ENCODE measurements at places on chromosomes 5 and 9. TPM values are rescaled to one million over a fixed set of nuclear protein-coding genes. Genes with fewer than 3 reads are reported as not detected.

DNA sequence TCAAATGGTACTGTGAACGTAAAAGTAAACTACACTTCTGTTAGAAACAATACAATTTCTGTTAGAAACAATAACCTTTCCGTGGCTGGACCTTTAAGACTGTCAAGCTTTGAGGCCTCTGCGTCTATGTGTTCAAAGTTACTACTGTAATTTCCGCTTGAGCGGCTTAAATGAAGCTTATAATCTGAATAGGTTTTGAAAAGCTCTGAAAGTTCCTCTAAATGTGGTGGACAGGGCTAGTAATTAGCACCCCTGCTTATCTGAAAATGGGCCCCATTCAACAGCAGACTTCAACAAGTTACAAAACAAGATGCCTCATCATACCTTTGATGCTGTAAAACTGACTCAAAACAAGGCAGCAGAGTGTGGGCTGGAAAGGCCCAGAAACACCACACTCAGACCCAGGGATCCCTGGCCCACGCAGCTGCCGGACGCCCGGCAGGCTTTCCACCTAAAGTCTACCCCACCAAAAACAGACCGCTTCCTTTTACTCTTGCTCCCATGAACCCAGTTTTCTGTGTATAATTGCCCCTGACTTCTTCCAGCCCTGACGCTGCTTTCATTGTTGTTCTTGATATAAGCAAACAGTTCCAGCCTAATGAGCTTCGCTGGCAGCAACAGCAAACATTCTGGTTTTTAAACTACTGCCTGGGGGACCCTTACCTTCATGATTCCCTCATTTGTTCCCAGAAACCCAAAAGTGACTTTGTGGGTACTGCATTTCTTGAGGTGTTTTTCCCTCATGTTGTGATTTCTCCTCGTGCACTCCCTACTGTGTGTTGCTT is 66.7 kb downstream of the TLE1 start:
- DNase-seq: no peak

DNA sequence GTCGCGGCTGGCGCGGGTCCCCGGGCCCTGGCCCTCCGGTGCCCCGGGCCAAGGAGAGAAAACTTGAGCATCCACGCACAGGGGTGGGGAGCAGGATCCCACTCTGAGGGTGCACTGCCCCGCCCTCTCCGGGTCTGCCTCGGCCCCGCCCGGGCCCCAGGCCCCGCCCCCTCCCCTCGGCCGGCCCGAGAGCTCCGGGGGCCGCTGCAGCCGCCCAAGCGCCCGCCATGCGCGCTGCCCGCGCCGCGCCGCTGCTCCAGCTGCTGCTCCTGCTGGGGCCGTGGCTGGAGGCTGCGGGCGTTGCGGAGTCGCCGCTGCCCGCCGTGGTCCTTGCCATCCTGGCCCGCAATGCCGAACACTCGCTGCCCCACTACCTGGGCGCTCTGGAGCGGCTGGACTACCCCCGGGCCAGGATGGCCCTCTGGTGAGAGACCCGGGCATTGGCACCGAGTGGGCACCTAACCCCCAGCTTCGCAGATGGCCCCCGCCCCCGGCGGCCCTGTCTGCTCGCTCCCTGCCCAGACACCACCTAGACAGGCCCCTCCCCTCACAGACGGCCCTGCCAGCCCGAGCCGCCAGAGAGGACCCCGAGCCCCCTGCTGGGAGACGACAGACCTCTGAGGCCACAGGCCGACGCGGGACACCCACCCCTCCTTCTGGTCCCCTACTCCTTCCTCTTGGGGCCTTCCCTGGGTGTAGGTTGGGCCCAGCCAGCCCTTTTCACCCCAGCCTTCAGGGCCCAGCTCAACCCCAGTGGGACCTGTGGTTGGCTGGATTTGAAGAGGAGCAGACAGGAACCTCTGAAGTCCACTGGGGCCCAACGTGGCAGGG is at the start of gene CERCAM:
Gene CERCAM (plus strand): TSS at position 207 of the 831 bp plus-strand sequence. CDS start 21 bp downstream, at position 228.
- DNase-seq: no peak

DNA sequence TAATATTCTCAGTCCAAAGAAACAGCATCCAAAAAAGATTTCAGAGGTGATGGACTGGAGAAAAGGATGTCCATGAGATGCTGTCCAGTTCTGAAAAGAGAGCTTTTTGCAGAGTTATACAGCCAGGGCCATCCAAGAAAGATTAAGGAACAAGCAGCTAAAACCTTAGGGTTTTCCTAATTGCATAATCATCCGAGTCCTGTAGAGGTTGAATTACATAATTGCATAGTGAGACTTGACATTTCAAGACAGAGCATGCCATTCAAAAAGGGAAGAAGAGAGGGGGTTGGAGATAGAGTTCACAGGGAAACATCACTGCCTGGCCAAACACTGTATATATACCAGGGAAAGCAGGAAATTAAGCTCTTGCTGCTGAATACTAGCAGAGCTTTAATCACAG is 1729.2 kb upstream of the WWC1 start:
- DNase-seq: no peak

DNA sequence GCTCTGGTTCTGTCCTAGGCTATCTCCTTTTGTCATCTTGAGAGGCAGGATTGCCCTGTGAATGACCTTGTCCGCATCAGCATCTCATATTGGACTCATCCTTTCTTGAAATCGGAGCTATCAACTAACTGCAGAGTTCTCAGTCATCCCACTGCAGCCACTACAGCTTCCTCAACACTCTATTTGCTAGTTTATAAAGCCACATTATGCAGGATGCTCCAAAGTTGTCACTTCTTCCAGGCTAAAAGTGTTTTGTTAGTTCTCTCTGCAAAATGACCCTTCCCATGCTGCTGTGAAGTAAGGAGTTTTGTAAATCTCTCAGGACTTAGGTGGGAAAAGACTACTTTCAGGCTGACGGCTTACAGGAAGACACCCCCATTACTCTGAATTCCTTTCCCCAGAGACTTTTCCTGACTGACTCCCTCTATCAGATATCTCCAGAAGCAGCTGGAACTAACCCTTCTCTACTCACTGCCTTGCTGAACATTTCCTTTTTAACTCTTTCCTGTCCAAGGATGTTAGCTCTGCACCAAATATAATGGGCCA is 257.6 kb downstream of the NFIB start:
- DNase-seq: no peak

Gene SAXO1
- not detected for total RNA-seq

DNA sequence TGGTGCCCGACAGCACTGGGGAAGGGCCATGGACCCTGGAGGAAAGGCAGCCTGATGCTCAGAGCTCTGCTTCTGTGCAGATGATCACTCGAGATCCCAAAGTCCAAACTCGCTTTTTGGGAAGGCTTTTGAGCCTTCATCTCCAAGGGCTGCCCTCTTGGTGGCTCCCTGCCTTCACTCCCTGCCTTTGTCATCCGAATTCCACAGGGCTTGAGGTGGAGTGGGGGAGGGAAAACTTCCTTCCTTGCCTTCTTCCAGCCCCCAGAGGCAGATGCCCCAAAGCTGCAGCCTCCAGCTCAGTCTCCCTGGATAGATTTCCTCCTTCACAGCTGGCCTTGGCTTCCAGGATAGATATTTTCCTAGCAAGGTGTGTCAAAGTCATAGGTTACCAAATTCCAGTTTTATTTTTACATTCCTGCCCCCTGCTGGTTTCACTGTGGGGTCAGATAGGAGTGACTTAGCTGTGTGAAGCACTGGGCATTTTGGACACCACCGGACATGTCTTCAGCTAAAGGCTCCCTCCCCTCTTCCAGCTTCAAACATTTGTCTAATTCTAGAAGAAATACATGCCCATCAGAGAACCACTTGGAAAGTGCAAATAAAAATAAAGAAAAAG is 268.2 kb downstream of the HSPA4 start:
- peak; percentile 7 for DNase-seq

Gene SLC24A2
- total RNA-seq: not detected

DNA sequence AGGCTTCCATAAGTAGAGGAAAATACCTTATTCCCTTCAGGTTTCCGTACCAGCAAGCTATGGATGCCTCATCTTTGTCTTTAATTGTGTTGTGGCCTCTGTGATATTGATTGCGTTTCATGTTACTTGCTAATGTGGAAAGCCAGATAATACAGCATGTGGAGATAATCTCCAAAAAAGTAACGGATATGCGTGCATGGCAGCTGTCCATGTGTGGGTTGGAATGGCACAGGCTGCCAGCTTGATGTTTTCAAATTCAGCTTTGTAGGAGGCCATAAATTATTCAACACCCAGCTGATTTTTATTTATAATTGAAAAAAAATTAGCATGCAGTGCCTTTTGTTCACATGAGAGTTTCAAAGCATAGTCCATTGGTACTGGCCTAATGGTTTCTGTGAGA is 144.9 kb downstream of the GIN1 start:
- DNase-seq: peak; percentile 73

Gene KLF4
- 3.7 TPM for total RNA-seq

- DNase-seq: no peak
These were observed at the start of gene SHROOM1 for GRCh38 chr5:132830436-132831094. SHROOM1 (minus strand) TSS chr5:132830647; CDS start chr5:132826140, 4,507 bp downstream.

GRCh38 chr5:135450952-135451351 is 1.2 kb downstream of the TIFAB start:
- no peak for DNase-seq

Gene DAB2
- 222 TPM for total RNA-seq

Gene FABP6
- total RNA-seq: not detected

Gene PPP1R26
- 11.3 TPM for total RNA-seq

DNA sequence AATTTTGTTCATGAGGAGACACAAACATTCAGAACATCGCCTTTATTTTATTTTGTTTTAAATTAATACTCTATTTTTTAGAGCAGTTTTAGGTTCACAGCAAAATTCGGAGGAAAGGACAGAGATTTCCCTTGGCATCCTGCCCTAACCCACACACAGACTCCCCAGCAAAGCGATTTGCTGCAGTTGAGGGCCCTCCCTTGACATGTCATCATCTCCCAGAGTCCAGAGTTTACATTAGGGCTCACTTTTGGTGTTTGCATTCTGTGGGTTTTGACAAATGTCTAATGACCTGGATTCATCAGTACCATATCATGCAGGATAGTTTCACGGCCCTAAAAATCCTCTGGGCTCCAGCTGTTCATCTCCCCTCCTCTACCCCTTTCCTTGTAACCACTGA is 33.6 kb upstream of the COL5A1 start:
- no peak for DNase-seq

GRCh38 chr5:103446813-103447212 is 115.8 kb downstream of the NUDT12 start:
- DNase-seq: no peak

Gene PCDHB10
- 0.39 TPM for total RNA-seq

DNA sequence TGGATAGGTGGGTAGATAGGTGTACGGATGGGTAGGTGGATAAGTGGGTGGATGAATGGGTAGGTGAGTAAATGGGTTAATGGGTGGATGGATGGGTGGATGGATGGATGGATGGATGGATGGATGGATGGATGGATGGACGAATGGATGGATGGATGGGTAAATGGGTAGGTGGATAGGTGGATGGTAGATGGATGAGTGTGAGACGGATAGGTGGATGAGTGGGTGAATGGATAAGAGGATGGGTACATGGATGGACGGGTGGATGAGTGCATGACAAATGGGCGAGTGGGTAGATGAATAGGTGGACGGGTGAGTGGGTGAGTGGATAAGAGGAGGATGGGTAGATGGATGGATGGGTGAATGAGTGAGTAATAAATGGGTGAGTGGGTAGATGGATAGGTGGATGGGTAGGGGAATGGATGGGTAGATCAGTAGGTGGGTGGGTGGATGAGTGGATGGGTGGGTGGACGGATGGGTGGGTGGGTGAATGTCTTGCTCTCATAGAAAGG is 179.2 kb downstream of the FGF18 start:
- DNase-seq: no peak

Gene TAF11L5
- total RNA-seq: not detected

DNA sequence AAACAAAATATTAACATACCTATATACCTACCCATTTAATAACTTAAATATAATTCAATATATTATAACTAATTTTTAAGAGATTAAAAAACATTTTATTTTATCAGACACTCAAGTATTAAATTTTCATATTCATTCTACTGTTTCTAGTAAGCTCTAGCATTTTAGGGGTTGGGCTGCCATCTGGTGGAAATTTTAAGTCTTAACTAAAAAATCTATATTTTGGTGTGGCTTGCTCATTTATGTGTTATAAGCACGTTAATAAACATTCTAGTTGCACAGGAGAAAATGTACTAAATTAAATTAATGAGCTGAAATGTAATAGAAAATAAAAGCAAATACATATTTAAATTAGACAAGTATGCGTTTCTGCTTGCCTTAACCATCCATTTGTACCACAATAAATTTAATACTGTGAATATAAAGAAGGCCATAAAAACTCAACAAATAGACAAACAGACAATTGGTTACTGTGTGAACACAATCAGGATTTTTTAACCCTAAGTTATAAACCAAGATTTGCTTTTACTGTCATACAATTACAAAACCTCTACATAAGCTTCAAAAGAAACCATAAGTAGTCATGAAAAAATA is 1728.3 kb upstream of the CDH9 start:
- peak; percentile 13 for DNase-seq

Gene ANGPTL2
- total RNA-seq: 7.7 TPM

- no peak for DNase-seq
These were observed 138.4 kb downstream of the KCTD16 start for GRCh38 chr5:144308906-144309670.

DNA sequence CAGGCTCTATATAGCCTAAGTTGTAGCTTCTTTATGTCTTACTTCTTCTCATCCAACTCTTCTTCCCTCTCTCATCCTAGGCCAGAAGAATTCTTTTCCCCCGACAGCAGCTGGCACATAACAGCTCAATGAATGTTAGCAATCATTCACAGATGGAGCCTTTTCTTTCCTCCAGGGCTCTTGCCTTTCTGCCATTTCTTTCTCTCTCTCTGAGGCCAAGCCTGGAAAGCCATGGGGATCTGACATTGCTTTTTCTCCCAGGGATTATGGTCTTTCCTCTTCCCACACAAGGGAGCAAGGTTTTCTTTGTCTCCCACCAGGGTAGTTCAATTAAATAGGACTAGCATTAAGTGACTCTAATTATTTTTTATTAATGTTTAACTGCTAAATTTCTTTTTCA is 20.5 kb downstream of the SMIM15 start:
- no peak for DNase-seq

GRCh38 chr5:32639943-32640342 is 54.6 kb downstream of the SUB1 start:
- no peak for DNase-seq

Gene DPH7
- 20.4 TPM for total RNA-seq

DNA sequence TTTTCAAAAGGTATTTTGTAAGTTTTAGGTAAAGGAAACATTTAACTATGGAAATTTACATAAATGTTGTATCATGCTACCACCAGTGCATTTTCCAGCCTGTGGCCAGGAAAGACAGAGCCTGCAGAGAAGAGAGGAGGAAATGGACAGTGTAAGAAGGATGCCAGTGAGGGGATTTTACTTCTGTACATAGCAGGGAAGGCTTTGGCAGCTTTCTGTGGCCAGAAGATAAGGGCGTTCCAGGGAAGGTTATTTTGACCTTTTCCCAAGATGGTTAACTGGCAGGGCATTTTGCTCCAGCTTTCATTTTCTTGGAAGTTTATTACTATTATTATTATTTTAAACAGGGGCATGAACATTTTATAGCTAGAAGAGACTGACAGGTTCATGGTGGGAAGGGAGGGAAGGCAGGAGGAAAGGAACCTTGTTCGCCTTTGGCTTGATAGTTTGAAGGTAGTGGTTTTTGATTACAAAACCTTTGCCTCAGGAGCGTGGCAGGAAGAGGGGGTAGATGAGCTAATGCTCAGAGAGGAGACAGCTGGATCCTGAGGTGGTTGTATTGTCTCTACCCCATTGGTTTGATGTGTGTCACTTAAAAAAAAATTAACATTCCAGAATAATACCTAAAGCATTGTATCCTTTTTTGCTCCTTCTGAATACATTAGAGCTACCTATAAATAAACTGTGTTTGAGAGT is 4.1 kb downstream of the ISOC1 start:
- DNase-seq: peak; percentile 34

Gene NR6A1
- total RNA-seq: 1.4 TPM

Gene CSF2
- total RNA-seq: 0.13 TPM

Gene CCDC192
- not detected for total RNA-seq

Gene NMUR2
- total RNA-seq: not detected

- DNase-seq: no peak
These were observed 164.7 kb upstream of the IER5L start for GRCh38 chr9:129342591-129343423.
